ENCODE measurements at places on chromosomes 3 and 15.

GRCh38 chr3:143634991-143635390, 213.3 kb downstream of the SLC9A9 start:
- no peak for ATAC-seq

DNA sequence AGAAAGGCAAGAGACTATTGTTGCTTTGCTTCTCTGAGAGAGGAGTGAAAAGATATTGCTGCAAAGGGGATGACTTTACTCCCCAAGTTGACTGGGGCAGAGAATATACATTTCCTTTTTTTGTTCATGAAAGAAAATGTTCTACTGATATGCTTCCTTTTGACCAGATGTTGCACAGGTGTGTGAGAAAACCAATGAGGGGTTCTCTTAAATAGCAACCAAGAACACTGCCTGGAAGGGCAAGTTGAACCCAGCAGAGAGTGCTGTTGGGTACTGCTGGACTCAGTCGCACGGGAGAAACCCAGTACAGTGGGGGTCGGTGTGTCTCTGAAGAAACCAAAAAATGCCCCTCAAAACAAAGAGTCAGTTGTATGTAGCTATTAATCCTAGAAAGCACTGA, 101.2 kb downstream of the CHST2 start:
- no peak for ATAC-seq

DNA sequence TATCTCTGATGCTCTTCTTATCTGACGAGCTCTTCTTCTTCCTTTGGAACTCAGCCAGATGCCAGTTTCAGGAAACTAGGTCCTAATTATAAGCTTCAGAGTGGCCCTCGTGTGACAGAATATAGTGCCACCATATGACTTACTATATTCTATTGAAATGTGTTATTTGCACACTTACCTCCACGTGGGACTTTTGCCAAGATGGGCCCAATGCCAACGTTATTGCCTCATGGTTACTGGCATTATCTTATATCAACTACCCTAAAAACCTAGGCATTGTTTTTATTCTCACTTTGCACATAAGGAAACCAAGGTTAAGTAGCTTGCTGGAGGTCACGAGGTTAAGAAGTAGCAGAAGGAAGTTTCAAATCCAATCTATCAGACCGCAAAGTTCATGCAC, 71.3 kb upstream of the SLCO3A1 start:
- ATAC-seq: no peak

GRCh38 chr3:106119614-106120082, 250.8 kb upstream of the CBLB start:
- peak; percentile 99 for ATAC-seq

GRCh38 chr3:42129014-42129953, 38.1 kb downstream of the TRAK1 start:
- peak; percentile 69 for ATAC-seq

- ATAC-seq: no peak
Observed at GRCh38 chr3:5095886-5096285, 26.2 kb upstream of the ARL8B start.

- ATAC-seq: no peak
Observed at GRCh38 chr15:59384507-59384906, 11.8 kb upstream of the MYO1E start.

GRCh38 chr15:51234176-51234927, 104.0 kb downstream of the CYP19A1 start:
- no peak for ATAC-seq

- ATAC-seq: no peak
Observed at GRCh38 chr3:68135067-68135466, 480.7 kb upstream of the SUCLG2 start.

- ATAC-seq: no peak
Observed at GRCh38 chr15:39127925-39128617, 452.8 kb upstream of the THBS1 start.

- ATAC-seq: no peak
Observed at GRCh38 chr3:190673148-190673547, 159.3 kb downstream of the IL1RAP start.

- peak; percentile 51 for ATAC-seq
Observed at GRCh38 chr3:42572278-42572677, 9.5 kb downstream of the SEC22C start.

- ATAC-seq: no peak
Observed at GRCh38 chr3:149495581-149496125, 21.2 kb downstream of the TM4SF4 start.

- ATAC-seq: peak; percentile 79
Observed at GRCh38 chr3:153138276-153139210, 23.5 kb upstream of the RAP2B start.
